ENCODE measurements at places on chromosomes 3 and 15.

GRCh38 chr3:146157325-146158060, 3.5 kb downstream of the PLOD2 start:
- no peak for DNase-seq

DNA sequence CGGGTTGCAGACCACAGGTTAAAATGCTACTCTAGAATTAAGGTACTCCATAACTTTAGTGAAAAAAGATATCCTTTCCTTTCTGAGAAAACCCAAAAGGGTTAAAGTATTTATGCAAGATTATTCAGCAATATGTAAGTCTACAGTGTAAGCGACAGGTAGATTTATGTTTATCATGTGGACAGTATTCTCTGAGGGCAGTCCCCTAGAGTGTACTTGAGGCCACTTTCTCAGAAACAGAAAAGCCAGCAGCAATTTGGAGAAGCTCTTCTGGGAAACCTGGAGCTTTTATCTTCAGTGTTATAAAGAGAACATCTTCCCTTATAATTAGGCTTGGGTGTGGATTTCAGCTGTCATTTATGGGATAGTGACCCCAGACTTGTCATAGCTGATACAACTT, 8.9 kb downstream of the ST3GAL6 start:
- no peak for DNase-seq

GRCh38 chr15:26392956-26393355, 379.9 kb downstream of the GABRB3 start:
- DNase-seq = no peak

DNA sequence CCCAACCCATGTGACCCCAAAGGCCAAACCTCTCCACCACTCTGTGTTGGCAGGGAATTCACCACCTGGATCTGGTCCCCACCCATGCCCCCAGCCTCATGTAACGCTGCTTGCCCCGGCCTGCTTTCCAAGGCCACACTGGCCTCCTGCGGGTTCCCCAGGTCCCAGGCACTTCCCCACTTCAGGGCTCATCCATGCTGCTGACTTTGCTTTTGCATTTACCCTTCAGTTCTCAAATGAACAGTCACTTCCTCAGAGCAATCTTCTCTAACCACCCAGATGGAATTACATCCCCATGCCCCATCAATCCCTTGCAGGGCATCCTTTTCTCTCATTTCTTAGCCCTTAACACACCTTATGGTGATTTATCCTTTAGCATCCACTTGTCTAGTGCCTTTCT, 9.2 kb downstream of the DAPK2 start:
- no peak for DNase-seq

GRCh38 chr15:65901336-65901735, 32.0 kb downstream of the RAB11A start:
- DNase-seq = no peak

DNA sequence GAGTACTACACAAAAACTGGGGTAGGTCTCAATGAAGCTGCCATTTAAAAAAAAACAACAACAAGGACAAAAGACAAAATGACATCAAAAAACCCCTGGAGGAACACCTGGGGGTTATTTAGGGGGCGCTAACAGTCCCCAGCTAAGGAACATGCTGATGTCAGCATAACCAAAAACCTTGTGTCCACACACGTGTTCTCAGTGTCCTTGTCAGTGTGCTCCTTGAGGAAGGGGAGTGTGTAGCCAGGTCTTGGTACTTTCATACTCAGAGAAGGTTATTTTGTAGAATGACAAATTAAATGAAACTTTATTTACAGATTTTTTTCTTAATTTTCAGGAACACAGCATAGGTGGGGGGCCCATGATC, 31.2 kb upstream of the CLRN1 start:
- no peak for DNase-seq

GRCh38 chr3:152269056-152269830, 514 bp downstream of the MBNL1 start:
- DNase-seq = peak; percentile 84

- DNase-seq = no peak
Measured at GRCh38 chr3:42895580-42895868, 10.4 kb upstream of the ZNF662 start.

- DNase-seq = no peak
Measured at GRCh38 chr3:32662647-32663046, 22.3 kb upstream of the CNOT10 start.

- DNase-seq = no peak
Measured at GRCh38 chr3:195087328-195087727, 183.6 kb downstream of the XXYLT1 start.

DNA sequence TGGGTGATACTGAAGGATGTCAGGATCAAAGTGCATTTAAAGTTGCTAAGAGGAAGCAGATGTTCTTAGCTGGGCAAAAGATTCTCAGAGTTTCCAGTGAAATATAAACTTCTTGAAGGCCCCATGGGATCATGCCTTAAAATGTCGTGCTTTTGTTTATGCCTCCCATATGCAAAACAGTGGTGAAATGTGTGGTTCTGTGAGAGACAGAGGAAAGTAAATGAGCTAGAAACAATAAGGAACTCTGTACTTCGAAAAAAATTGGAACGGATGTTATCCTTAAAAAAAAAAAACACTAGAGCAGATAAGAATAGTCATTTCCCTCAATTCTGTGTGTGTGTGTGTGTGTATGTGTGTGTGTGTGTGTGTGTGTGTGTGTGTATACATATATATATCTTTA, 497.0 kb upstream of the TBL1XR1 start:
- DNase-seq = no peak

All from NCI-H1105 (cell line).